ENCODE measurements at places on chromosomes 11 and 22. TPM values are rescaled to one million over a fixed set of nuclear protein-coding genes. Genes with fewer than 3 reads are reported as not detected.

IL10RA gene
- total RNA-seq: 398 TPM

- DNase-seq: no peak
These were observed 38.3 kb downstream of the BIRC2 start for GRCh38 chr11:102385085-102386007.

ELMOD1 gene
- total RNA-seq: not detected

KRTAP5-11 gene
- not detected for total RNA-seq

- no peak for DNase-seq
These were observed 297.4 kb upstream of the LUZP2 start for GRCh38 chr11:24199461-24199860.

DNA sequence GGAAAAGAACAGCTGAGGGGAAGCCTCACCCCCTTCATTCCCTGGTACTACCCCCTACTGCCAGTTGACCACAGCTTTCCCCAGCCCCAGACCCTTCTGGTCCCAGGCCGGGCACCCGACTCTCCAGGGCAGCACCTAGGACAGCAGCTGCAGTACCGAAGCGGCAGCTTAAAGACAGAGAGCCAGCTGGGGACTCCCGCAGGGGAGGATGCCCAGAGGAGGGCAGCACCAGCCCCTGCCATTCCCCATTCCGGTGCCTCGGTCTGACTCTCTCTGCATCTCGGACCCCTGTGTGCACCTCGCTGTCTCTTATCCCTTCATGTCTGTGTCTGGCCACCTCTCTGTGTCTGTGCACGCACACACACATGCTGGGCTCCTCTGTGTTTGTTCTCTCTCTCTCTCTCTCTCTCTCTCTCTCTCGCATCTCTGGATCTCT is 9.4 kb downstream of the IGSF9B start:
- peak; percentile 78 for DNase-seq

DDI1 gene
- total RNA-seq: not detected

FLRT1 gene
- total RNA-seq: not detected

CTSC gene
- total RNA-seq: 57.1 TPM

DNA sequence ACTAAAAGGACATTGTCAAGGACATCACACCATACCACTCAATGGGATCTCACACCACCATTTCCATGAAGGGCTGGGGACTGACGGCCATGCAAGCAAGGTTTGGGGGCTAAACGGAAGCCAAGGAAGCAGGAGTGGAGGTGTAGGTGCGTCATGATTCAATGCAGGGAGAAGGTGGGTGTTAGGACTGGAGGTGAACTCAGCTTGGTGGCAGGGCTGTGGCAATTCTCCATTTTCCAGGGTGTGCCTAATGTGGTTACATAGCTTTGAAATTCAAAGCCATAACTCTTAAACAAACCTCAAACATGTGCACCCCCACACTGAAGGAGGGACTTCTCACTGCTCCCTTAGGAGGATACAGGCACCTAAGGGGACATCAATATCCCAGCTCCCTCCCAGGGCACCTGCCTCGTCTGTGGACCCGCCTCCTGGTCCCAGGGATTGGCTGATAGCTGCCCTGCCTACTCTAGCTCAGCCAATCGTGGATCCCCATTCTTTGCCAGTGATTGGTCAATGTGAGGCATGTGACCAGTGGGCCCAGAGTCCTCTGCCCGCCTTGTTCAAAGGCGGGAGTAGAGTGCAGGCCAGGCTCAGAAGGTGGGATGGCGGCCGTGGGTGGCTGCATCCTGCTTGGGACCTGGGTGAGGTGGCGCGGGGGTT is 64.6 kb downstream of the CTTN start:
- no peak for DNase-seq

DNA sequence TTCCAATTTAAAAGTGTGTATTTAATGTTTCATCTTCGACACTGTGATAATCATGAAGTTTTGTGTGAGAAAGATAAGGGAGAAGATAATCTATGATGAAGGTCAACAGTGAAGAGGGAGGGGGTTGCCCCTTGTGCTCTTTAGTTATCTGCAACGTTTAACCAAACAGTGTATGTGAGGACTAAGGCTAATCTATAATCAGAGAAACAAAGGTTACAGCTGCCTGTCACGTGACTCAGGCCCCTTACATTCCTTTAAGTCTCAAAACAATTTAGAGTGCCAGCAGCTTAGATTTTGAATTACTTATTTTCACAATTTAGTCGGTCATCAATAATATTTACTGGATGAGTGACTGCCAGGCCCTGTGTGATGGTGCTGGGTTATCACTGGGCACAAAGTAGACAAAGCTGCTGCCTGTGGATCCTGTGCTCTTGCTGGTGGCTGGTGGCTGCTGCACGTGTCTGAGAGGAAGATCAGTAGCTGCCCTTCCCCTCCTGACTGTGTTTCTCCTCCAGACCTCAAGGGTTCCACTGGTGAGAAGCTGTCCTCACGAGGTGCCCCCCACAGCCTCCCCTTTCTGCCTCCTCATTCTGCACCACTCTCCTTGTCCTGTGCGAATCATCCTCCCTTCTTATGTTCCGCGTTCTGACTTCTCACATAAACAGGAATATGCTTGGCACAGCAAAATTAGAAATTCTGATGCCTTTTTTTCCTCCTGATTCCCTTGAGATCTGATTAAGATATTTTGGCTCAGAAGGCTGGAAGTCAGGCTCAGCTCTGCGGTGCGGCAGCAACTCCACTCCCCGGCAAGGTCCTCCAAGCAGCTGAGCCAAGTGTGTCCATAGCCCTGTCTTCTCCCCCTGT is 331.1 kb upstream of the B3GAT1 start:
- no peak for DNase-seq

CRYBB3 gene
- not detected for total RNA-seq

PLCB3 gene
- total RNA-seq: 11.9 TPM

CECR2 gene
- not detected for total RNA-seq

PLA2G6 gene
- total RNA-seq: 238 TPM

GRCh38 chr11:47593492-47593933 is 698 bp downstream of the C1QTNF4 start:
- no peak for DNase-seq

PRG3 gene
- total RNA-seq: not detected

OR56A1 gene
- total RNA-seq: not detected

GRCh38 chr22:26597026-26597425 is 7.1 kb upstream of the TPST2 start:
- no peak for DNase-seq

GRCh38 chr11:68670208-68670992 is 13.9 kb upstream of the GAL start:
- no peak for DNase-seq

- no peak for DNase-seq
These were observed 21.9 kb downstream of the MRPL23 start for GRCh38 chr11:1969035-1969434.

DNA sequence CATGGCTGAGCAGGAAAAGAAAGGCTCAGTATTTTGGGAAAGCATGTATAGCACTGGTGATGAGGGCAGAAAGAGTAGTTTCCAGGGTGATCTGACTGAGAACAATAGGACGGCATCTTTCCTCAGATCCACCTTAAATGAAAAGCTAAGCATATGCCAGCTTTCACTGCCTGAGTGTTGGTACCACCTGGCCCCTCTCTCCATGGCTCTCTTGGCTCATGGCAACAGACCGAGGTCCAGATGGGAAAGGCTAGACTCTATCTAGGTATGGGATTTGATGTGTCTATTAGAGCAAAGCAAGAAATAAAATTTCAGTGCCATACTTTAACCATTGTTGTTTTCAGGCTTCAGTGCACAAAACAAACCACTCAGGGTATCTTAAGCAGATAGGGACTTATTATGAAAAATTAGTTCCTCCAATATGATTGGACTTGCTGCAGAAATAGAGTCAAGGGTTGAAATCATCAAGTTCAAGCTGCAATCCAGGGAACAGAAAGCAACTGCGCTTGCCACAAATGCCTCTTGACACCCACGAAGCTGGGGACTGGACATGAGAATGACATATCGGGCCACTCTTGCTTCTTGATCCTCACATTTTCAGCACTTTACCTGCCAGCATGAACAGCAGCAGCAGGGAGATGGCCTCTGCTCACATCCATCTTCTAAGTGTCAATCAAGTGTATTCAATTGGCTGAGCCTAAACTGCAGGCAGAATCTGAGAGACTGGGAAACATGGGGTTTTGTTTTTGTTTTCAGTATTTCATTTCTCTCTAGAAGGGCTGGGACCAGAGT is 64.0 kb upstream of the SNX19 start:
- DNase-seq: no peak
